CD4-positive, CD25-positive, alpha-beta regulatory T cell (primary cell): ENCODE measurements at places on chromosomes 3 and 15. TPM values are rescaled to one million over a fixed set of nuclear protein-coding genes. Genes with fewer than 3 reads are reported as not detected.

GRCh38 chr3:74233091-74233490, 381.4 kb downstream of the CNTN3 start:
- no peak overlapping the region for H3K4me3 ChIP-seq
- H3K27ac ChIP-seq, result no peak overlapping the region
- H3K27me3 ChIP-seq, result no peaks in the 10 kb centered on the region
- no peak for DNase-seq

- H3K36me3 ChIP-seq, result peaks cover 72% of the 10 kb centered on the region
- no peak overlapping the region for H3K4me3 ChIP-seq
- H3K27me3 ChIP-seq, result no peaks in the 10 kb centered on the region
- H3K4me1 ChIP-seq, result no peaks in the 10 kb centered on the region
Observed at GRCh38 chr3:183493296-183494045, 62.0 kb downstream of the KLHL6 start.

- H3K27me3 ChIP-seq, result no peaks in the 10 kb centered on the region
- no peak overlapping the region for H3K27ac ChIP-seq
- H3K36me3 ChIP-seq, result no peaks in the 10 kb centered on the region
- no peak overlapping the region for H3K4me3 ChIP-seq
Observed at GRCh38 chr15:36335224-36335623, 244.2 kb upstream of the CDIN1 start.

The ATP13A4 gene
- not detected for polyA plus RNA-seq

DNA sequence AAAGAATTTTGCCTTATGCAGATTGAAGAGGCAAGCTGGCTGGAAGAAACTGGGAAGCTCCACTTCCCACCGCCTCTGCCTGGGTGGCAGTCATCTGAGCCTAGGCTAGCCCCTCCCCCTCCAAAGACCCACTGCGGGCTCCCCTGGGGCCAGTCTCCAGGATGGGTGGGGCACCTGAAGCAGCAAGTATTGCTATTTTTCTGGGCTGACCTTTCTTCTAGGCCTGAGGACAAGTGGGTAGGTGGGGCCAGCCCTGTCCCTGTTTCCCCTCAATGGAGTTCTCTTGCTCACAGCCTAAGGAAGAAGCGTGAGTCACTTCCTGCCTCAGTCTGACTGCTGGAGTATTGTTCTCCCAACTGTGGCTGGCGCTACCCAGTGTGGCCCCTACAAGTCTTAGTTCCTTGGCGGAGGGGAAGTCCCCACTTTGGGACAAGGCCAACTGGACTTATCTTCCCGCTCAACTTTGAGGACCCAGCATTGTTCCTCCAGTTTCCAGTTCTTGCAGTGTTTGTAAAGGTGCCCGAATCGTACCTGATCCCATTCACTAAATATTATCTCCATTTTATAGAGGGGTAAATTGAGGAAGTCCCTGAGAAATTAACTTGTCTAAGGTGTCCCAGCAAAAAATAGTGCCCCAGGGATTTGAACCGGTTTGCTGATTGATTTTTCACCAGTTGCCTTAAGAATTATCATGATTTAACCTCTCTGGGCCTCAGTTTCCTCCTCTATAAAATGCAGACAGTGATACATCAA, 1.4 kb downstream of the FURIN start:
- DNase-seq, result no peak
- peak overlapping the region; percentile 16 for H3K27ac ChIP-seq
- peaks cover 41% of the 10 kb centered on the region for H3K4me1 ChIP-seq
- peak overlapping the region; percentile 71 for H3K4me3 ChIP-seq
- H3K36me3 ChIP-seq, result no peaks in the 10 kb centered on the region

DNA sequence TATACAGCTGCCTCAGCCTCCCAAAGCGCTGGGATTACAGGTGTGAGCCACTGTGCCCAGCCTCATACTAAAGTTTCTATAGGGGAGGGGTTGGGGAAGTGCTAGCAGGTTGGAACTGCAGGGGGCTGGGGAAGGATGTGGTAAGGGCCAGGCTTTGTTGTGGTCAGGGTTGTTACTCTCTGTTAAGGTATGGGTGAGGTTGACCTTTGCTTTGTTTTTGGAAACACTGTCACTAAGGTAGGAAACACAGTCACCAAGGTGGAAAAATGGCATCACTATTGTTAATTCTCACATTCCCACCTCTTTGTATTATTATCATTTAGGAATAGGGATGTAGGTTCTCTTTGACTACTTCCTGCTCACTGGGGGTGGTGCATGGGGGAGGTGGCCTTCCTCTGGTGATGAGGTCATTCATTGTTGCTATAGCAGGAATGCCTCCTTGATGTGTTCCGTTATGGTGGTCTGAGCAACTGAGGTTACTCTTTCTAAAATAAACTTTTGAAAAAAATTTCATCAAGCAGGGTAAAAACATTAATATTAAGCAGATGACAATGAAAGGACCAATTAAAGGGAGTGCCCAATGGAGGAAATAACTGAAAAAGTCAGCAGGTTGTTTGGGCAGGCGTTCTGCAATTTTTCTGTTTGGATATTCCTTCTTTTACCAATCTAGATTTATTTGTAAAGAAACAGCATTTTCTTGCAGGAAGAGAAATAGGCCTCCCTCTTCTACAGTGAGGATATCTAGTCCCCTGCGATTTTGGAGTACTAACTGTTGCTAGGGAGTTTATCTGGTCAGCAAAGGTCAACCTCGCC, 150.5 kb downstream of the WDR76 start:
- no peaks in the 10 kb centered on the region for H3K36me3 ChIP-seq
- DNase-seq, result peak; percentile 31
- H3K27me3 ChIP-seq, result peaks cover 6% of the 10 kb centered on the region
- H3K27ac ChIP-seq, result no peak overlapping the region
- H3K4me3 ChIP-seq, result no peak overlapping the region
- H3K4me1 ChIP-seq, result peaks cover 7% of the 10 kb centered on the region

GRCh38 chr3:14583548-14584091, 43.5 kb upstream of the GRIP2 start:
- H3K27me3 ChIP-seq, result no peaks in the 10 kb centered on the region
- no peaks in the 10 kb centered on the region for H3K36me3 ChIP-seq
- H3K4me1 ChIP-seq, result no peaks in the 10 kb centered on the region
- DNase-seq, result no peak

GRCh38 chr3:48188266-48189201, at the start of gene CDC25A:
Gene CDC25A, minus strand, starts transcription at chr3:48188417. Its CDS starts 470 bp downstream, at chr3:48187947.
- no peaks in the 10 kb centered on the region for H3K36me3 ChIP-seq
- DNase-seq, result peak; percentile 93
- H3K27ac ChIP-seq, result peak within 1 kb of the TSS; percentile 65
- H3K27me3 ChIP-seq, result no peaks in the 10 kb centered on the region
